Neural crest cell (in vitro differentiated cells): ENCODE measurements at places on chromosomes 1 and 21. TPM values are rescaled to one million over a fixed set of nuclear protein-coding genes. Genes with fewer than 3 reads are reported as not detected.

Gene FLG2
- not detected in 2 replicates for total RNA-seq

Gene BLACAT1
- 3.8 and 3.9 TPM in 2 replicates for total RNA-seq

GRCh38 chr1:234488054-234489006 is 9.4 kb upstream of the TARBP1 start:
- DNase-seq: no peak
- no peaks in the 10 kb centered on the region for H3K36me3 ChIP-seq
- peaks cover 4% of the 10 kb centered on the region for H3K27me3 ChIP-seq

Gene LRRC38
- not detected in 2 replicates for total RNA-seq

DNA sequence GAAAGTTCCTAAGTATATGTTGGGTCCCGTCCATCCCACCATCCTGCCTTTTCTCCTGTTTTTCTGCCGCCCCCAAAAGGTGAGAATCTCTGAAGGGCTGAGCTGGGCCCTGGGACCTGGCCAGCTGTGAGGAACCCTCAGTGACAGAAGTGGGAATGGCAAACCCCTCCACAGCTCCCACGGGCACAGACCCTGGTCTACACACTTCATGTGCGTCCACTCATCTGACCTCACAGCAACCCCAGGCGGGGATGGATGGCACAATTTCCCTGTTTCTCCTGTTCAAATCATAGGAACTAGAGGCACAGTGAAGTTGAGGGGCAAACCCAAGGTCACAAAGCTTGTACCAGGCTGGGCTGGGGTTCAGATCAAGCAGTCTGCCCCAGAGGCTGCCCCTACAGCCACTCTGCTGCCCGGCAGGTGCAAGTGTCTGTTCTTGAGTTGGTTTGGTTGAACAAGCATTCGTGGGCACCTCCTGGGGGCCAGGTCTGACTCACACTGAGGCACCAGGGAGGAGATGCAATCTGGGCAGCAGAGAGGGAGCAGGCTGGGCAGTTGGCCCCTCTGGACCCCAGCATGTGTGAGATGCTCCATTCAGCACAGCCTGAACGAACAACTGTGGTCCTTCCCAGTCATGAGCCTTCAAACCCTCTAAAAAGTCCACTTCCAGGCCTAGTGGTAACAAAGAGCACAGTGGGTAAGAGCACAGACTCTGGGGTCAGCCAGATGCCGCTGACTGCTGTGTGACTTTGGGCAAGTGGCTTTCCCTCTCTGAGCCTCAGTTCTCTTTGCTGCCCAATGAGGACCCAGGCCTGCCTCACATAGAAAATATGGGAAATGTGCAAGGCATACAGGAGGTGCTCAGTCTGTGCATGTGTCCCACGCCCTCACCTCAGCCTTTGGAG is 4.0 kb downstream of the EDN2 start:
- H3K4me3 ChIP-seq: no peak overlapping the region
- H3K4me1 ChIP-seq: peaks cover 13% of the 10 kb centered on the region
- H3K36me3 ChIP-seq: no peaks in the 10 kb centered on the region

DNA sequence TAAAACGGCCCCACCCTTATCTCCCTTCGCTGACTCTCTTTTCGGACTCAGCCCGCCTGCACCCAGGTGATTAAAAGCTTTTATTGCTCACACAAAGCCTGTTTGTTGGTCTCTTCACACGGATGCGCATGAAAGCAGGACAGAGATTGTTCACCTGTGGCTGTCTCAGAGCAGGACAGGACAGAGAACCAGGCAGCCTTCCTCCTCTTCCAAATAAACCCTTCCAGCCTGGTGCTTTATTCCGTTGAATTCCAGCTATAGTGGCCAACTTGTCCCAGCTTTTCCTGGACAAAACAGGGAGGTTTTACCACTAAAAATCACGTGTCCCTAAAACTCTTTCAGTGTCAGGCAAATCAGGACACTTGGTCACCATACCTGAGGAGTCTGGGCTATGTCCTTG is 9.5 kb upstream of the DMRTB1 start:
- no peak overlapping the region for H3K27ac ChIP-seq
- H3K36me3 ChIP-seq: no peaks in the 10 kb centered on the region
- H3K4me3 ChIP-seq: no peak overlapping the region
- no peak for DNase-seq
- peaks cover 3% of the 10 kb centered on the region for H3K27me3 ChIP-seq
- H3K4me1 ChIP-seq: peaks cover 17% of the 10 kb centered on the region

Gene RAD54L
- 54.2 and 55.8 TPM in 2 replicates for total RNA-seq

Gene UBL4B
- not detected in 2 replicates for total RNA-seq

- no peak for DNase-seq
- H3K36me3 ChIP-seq: peaks cover 13% of the 10 kb centered on the region
- no peak overlapping the region for H3K27ac ChIP-seq
- no peaks in the 10 kb centered on the region for H3K27me3 ChIP-seq
- H3K4me1 ChIP-seq: peaks cover 6% of the 10 kb centered on the region
- no peak overlapping the region for H3K4me3 ChIP-seq
These were observed 95.9 kb upstream of the KIF26B start for GRCh38 chr1:245058882-245059281.

GRCh38 chr1:92747735-92748134 is 37.2 kb downstream of the EVI5 start:
- no peak overlapping the region for H3K4me3 ChIP-seq
- no peak for DNase-seq
- H3K27ac ChIP-seq: peak overlapping the region; percentile 38
- peaks cover 2% of the 10 kb centered on the region for H3K36me3 ChIP-seq

Gene CLEC20A
- not detected in 2 replicates for total RNA-seq

Gene CADM3
- total RNA-seq: 10.0 and 10.4 TPM in 2 replicates

- no peaks in the 10 kb centered on the region for H3K27me3 ChIP-seq
- H3K36me3 ChIP-seq: no peaks in the 10 kb centered on the region
- no peaks in the 10 kb centered on the region for H3K4me1 ChIP-seq
These were observed 48.4 kb upstream of the EDARADD start for GRCh38 chr1:236345728-236346127.

- no peaks in the 10 kb centered on the region for H3K27me3 ChIP-seq
- peak overlapping the region; percentile 96 for H3K27ac ChIP-seq
- H3K36me3 ChIP-seq: peaks cover 3% of the 10 kb centered on the region
- no peak for DNase-seq
- H3K4me3 ChIP-seq: peak overlapping the region; percentile 100
- H3K4me1 ChIP-seq: peaks cover 24% of the 10 kb centered on the region
These were observed 1.3 kb downstream of the CMPK1 start for GRCh38 chr1:47334765-47335435.

Gene GJA9
- total RNA-seq: not detected in 2 replicates

DNA sequence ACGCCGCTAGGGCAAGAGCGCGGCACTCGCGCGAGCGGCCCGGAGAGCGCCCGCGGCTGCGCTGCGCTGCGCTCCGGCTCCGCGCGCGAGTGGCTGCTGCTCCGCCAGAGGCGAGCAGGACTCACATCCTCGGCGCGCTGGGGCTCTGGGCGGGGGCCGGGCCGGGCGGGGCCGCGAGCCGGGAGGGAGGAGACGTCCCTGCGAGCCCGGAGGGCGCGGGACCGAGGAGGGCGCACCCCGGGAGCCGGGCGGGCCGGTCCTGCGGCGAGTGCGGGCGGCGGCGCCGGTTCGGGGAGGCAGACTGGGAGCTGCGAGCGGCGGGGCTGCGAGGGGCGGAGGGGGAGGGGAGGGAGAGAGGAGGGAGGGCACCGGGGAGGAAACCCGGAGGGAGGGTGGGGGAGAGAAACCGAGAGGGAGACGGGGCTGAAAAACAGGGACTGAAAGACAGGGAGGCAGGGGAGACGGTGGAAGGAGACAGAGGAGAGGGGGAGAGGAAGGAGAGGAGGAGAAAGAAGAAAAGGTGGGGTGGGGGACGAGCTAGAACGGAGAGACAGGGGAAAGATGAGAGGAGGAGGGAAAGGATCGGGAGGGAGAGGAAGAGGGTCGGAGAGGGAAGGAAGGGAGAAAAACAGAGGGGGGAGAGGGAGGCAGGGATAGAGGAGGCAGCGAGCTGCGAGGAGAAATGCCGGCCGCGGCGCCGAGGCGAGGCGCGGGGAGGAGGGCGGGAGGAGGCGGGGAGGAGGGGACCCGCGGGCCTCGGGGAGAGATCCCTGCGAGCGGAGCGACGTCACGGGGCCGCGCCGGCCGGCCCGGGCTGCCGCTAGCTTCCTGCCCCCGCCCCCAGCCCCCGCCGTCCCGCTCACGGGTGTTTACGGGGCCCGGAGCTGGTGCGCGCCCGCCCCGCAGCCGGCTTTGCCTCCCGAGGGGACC is at the start of gene CAMK2N1:
TSS of gene CAMK2N1 (minus strand) at position 684 of the 930 bp plus-strand sequence. CDS start 831 bp downstream, outside the sequence.
- peaks cover 43% of the 10 kb centered on the region for H3K27me3 ChIP-seq
- H3K36me3 ChIP-seq: no peaks in the 10 kb centered on the region
- peak within 1 kb of the TSS; percentile 99 for H3K4me3 ChIP-seq
- H3K4me1 ChIP-seq: peaks cover 34% of the 10 kb centered on the region

GRCh38 chr1:24309762-24310485 is 9.2 kb upstream of the GRHL3 start:
- peaks cover 8% of the 10 kb centered on the region for H3K27me3 ChIP-seq
- peak overlapping the region; percentile 48 for H3K27ac ChIP-seq
- no peak for DNase-seq
- no peak overlapping the region for H3K4me3 ChIP-seq
- H3K36me3 ChIP-seq: no peaks in the 10 kb centered on the region

DNA sequence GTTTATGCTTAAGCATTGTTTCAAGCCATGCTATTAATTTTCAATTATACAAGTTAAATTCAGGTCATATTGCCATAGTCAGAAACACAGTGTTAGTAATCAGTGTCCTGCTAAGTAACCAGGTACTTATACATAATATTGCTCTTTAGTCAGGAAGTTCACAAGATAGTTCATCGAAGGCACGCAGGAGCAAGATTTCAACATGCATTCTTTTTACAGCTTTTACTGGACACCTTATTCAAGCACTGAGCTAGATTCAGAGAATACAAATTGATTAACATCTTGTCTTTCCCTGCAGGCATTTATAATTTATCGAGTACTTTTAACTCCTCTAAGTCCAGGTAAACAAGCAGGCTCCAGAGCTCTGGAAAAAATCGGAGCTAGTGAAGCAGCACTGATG is 202.3 kb upstream of the BRINP3 start:
- no peaks in the 10 kb centered on the region for H3K36me3 ChIP-seq
- no peaks in the 10 kb centered on the region for H3K4me1 ChIP-seq
- no peak overlapping the region for H3K27ac ChIP-seq
- DNase-seq: no peak
- peaks cover 8% of the 10 kb centered on the region for H3K27me3 ChIP-seq
- H3K4me3 ChIP-seq: no peak overlapping the region

Gene TBX15
- 3.2 and 3.4 TPM in 2 replicates for total RNA-seq

- H3K27ac ChIP-seq: peak overlapping the region; percentile 67
- no peaks in the 10 kb centered on the region for H3K36me3 ChIP-seq
- DNase-seq: peak; percentile 35
- H3K27me3 ChIP-seq: peaks cover 85% of the 10 kb centered on the region
These were observed 120.0 kb upstream of the RRP15 start for GRCh38 chr1:218164930-218165700.

DNA sequence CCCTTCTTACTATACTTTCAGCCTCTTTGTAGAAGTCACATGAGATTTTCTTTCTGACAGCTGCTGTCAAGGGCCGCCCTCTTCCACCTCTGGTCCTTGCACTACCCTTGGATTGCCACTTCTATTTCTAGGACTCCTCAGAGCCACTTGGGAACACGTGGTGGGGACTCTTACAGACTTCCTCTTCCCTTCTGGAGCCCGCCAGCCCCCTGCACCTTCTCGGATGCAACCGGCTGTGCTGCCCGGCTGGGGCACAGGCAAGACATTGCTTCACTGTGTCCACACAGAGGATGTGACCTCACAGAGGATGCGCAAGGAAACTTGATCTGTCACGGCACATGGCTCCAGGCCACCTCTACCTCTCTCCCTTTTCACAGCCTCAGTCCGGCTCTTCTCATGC is 2.4 kb upstream of the IKBKE start:
- H3K27ac ChIP-seq: peak overlapping the region; percentile 79
- peak overlapping the region; percentile 61 for H3K4me3 ChIP-seq
- no peaks in the 10 kb centered on the region for H3K36me3 ChIP-seq

Gene TSNAX
- 39.2 and 41.1 TPM in 2 replicates for total RNA-seq

GRCh38 chr1:203448521-203449061 is 27.0 kb upstream of the PRELP start:
- peak overlapping the region; percentile 13 for H3K4me3 ChIP-seq
- H3K27me3 ChIP-seq: peaks cover 19% of the 10 kb centered on the region
- H3K4me1 ChIP-seq: peaks cover 21% of the 10 kb centered on the region
- no peak for DNase-seq
- no peak overlapping the region for H3K27ac ChIP-seq

Gene TSSK3
- 2.2 and 2.7 TPM in 2 replicates for total RNA-seq

Gene HPDL
- total RNA-seq: 10.6 and 11.6 TPM in 2 replicates

- no peaks in the 10 kb centered on the region for H3K36me3 ChIP-seq
- no peak for DNase-seq
- H3K4me1 ChIP-seq: no peaks in the 10 kb centered on the region
- no peak overlapping the region for H3K4me3 ChIP-seq
These were observed 194.3 kb upstream of the GREM2 start for GRCh38 chr1:240806200-240806745.

GRCh38 chr1:112850034-112850757 is 105.8 kb downstream of the SLC16A1 start:
- H3K4me3 ChIP-seq: peak overlapping the region; percentile 93
- no peak overlapping the region for H3K27ac ChIP-seq
- H3K36me3 ChIP-seq: peaks cover 4% of the 10 kb centered on the region
- no peaks in the 10 kb centered on the region for H3K27me3 ChIP-seq
- peaks cover 19% of the 10 kb centered on the region for H3K4me1 ChIP-seq

Gene MX2
- not detected in 2 replicates for total RNA-seq

GRCh38 chr1:159749630-159750029 is 31.1 kb upstream of the DUSP23 start:
- H3K27ac ChIP-seq: no peak overlapping the region
- DNase-seq: no peak
- peaks cover 36% of the 10 kb centered on the region for H3K27me3 ChIP-seq
- H3K36me3 ChIP-seq: no peaks in the 10 kb centered on the region
- no peaks in the 10 kb centered on the region for H3K4me1 ChIP-seq
- H3K4me3 ChIP-seq: no peak overlapping the region

- no peak overlapping the region for H3K27ac ChIP-seq
- H3K4me1 ChIP-seq: peaks cover 3% of the 10 kb centered on the region
- no peak overlapping the region for H3K4me3 ChIP-seq
- DNase-seq: no peak
- H3K27me3 ChIP-seq: no peaks in the 10 kb centered on the region
These were observed 46.1 kb downstream of the ECE1 start for GRCh38 chr1:21244154-21244553.

- no peaks in the 10 kb centered on the region for H3K4me1 ChIP-seq
- H3K4me3 ChIP-seq: no peak overlapping the region
- no peaks in the 10 kb centered on the region for H3K36me3 ChIP-seq
- no peak for DNase-seq
These were observed 57.0 kb downstream of the PTGER3 start for GRCh38 chr1:70990469-70991253.

DNA sequence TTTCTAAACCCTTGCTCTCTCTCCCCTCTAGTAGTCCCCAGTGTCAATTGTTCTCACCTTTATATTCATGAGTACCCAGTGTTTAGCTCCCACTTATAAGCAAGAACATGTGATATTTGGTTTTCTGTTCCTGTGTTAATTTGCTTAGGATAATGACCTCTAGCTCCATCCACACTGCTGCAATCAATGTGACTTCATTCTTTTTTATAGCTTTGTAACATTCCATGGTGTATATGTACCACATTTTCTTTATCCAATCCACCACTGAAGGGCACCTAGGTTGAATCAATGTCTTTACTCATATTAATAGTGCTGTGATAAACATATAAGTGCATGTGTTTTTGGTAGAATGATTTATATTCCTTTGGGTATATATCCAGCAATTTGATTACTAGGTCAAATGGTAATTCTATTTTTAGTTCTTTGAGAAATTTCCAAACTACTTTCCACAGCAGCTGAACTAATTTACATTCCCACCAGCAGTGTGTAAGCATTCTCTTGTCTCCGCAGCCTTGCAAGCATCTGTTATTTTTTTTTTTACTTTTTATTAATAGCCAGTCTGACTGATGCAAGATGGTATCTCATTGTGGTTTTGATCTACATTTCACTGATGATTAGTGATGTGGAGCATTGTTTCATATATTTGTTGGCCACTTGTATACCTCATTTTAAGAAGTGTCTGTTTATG is 277.8 kb downstream of the LTN1 start:
- H3K36me3 ChIP-seq: no peaks in the 10 kb centered on the region
- no peaks in the 10 kb centered on the region for H3K4me1 ChIP-seq
- H3K4me3 ChIP-seq: no peak overlapping the region

Gene SLC45A1
- total RNA-seq: 2.5 TPM in 2 replicates
